ENCODE measurements at places on chromosomes 7 and 10.

GRCh38 chr7:95470452-95470851 lies 15.3 kb upstream of the ASB4 start:
- DNase-seq: no peak

GRCh38 chr10:74910976-74911350 lies 84.6 kb downstream of the KAT6B start:
- DNase-seq: no peak

DNA sequence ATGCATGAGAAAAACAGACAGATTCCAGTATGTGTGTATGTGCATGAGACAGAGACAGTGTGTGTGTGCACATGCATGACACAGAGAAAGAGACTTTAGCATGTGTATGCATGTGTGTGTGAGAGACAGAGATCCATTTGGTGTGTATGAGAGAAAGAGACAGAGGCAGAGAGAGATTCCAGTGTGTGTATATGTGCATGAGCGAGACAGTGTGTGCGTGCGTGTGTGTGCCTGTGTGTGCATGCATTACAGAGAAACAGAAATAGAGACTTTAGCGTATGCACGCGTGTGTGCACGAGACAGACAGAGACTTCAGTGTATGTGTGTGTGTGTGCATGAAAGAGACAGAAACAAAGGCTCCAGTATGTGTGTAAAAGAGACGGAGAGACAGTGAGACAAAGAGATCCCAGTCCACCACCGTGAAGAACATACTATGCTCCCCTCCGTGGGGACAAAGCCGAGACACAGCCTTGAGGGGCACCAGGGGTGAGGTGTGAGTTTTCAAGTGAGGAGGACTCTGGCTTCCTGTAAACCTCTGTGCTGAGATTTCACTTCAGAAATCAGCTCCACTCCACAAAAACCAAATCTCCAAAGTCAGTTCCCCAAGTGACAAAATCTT lies 188.9 kb downstream of the GRID1 start:
- DNase-seq: no peak

DNA sequence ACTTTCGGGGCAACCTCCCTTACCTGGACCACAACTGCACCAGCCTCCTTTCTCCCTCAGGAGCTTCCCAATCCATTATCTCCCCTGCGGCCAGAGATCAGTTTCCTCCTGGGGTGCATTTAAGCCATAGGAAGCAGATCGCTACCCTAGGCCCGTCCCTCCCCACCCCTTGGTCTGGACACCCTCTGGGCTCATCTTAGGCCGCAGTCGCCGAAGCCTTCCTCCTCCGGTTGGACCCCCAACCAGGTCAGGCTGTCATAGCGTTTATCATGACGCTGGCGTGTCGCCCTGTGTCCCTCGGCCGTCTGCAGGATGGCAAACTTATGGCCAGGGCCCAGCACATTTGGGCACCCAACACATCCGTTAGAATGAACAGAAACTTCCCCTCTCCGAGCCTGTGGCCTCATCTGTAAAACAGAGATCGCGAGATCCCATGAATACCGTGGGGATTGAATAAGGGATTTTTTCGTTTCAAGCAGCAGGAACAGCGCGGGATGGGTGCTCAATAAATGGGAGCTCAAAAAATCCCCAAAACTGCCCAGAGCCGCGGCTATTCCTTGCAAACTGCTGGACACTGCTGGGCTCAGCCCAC lies 669 bp upstream of the AP5Z1 start:
- DNase-seq: no peak

GRCh38 chr7:117750612-117751563 lies 122.4 kb downstream of the CTTNBP2 start:
- DNase-seq: no peak

GRCh38 chr7:54687462-54688212 lies 71.4 kb downstream of the SEC61G start:
- no peak for DNase-seq

DNA sequence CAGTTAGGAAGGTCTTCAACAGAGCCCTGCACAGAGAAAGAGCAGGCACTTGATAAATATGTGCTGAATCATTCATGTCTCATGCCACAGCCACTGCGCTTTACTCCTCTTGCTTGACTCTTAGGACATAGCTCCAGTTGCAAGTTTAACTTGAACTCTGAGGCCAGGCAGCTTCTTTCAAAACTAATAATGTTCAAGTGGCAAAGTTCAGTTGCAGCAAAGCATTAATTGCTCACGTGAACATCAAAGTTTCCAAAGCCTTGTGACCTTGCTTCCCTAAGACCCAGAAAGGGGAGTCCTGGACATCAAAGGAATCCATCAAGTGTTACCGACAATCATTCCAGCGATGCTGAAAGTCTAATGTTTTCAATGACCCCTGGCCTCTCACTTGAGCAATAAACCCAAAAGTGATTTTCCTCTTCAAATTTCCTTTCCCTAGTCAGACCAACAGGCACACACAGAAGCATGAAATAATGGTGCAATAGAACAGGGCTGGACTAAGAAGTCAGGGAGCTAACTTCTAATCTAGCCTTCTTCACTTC lies 21.8 kb upstream of the TECTB start:
- no peak for DNase-seq

All from stimulated activated CD4-positive, alpha-beta T cell treated with anti-CD3 and anti-CD28 coated beads, Interleukin-2, amount 100 ng/mL, for 4 hours (primary cell).